Caki2 (cell line): ENCODE measurements at places on chromosomes 7 and 10.

GRCh38 chr7:123070702-123071286 lies 75.3 kb upstream of the TAS2R16 start:
- no peak for DNase-seq

DNA sequence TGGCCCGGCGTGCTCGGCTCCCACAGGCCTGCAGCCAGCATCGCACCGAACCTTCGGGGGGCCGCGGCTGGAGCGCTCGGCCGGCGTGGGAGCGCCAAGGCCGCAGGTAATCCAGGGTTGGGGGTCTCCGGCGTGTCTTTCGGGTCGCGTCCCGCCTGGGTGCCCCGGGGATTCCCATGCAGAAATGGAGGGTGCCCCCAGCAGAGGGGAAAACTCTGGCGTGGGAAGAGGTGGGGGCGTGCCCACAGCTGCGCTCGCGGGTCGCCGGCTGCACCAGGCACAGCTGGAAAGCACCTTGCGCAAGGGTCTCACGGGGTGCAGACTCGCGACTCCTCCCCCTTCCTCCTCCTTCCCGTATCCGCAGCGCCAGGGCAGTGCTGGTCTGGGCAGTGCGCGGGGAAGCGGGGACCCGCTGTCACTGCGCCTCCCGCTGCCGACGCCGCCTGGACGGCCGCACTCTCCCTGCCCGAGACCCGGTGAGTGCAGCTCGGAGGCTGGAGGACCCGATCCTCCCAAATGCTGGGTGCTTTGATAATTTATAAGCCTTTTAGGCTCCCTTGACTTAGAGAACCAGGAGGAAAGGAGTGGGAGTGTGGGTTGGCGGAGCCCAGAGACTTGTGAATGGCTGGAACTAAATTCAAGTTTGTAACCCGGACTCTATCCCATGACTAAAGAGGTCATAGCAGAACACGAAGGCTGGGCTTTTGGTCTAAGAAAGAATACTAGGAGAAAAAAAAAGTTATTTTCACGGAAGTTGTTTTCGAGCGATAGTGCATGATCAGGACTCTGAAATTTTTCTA lies 489 bp downstream of the MAP3K8 start:
- peak; percentile 81 for DNase-seq

- no peak for DNase-seq
Observed at GRCh38 chr10:126278851-126279250, 109.4 kb downstream of the ADAM12 start.

DNA sequence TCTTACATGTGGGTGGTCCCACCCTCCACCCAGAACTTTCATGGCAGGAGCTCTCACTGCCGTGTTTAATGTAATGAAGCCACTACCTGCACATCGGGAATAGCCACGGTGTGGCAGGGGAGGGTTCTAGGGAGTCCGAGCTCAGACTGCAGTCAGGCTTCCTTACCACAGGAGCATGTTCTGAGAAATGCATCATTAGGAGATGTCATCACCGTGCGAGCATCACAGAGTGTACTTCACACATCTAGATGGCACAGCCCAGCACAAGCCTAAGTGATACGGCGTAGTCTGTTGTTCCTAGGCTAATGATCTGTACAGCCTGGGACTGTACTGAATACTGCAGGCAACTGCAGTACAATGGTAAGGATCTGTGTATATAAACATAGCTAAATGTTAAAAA lies 153.0 kb upstream of the LANCL2 start:
- DNase-seq = no peak
